ENCODE measurements at places on chromosomes 11 and 22.

- DNase-seq, result no peak
Measured at GRCh38 chr11:3853899-3854659, 1.4 kb upstream of the STIM1 start.

- no peak for DNase-seq
Measured at GRCh38 chr11:106818443-106818842, 199.8 kb downstream of the GUCY1A2 start.

DNA sequence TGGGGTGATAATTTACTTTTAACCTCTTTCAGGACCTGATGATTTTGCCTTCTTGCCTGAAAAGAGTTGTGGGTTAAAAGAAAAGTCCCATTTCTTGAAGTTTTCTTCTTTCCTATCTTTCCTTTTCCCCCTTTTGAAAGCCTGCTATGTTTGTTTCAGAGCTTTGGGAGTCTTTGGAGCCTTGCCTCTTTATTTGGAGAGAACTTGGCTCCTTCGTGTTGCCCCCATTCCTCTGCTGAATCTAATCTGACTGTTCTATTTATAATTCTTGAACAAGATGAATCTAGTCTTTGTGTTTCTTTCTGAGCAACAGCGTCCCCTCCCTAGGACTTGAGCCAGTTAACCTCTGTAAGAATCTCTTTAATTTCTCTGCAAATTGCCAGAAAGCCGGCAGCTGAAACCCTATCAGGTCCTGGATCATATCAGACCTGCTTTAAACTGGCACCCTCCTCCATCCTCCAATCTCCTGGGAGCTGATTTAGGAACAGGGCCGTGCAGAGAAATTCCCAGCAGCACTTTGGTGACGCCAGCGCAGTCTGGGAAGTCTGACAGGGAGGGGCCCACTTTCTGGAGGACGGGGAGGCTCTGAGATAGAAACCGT, 289.1 kb upstream of the SORL1-AS1 start:
- DNase-seq, result no peak

DNA sequence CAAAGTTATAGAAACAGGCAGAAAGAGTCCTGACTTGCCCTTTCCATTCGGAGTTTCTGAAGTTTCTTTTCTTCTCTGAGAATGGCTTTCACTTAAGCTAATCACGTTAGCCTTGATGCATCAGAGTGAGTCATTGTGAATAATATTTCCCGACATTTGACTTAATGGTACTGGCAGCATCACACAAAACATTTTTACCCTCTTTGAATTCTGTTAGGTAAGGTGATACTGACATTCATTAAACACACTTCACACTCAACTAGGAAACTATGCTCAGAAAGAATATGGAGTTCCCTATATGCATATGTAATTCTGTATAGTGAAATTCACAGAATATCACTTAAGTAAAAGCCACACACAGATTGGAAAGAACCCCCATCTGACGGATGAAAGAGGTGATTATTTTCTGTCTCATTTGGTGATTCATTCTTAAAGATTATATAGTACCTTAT, 120.8 kb upstream of the ARHGAP20 start:
- no peak for DNase-seq

DNA sequence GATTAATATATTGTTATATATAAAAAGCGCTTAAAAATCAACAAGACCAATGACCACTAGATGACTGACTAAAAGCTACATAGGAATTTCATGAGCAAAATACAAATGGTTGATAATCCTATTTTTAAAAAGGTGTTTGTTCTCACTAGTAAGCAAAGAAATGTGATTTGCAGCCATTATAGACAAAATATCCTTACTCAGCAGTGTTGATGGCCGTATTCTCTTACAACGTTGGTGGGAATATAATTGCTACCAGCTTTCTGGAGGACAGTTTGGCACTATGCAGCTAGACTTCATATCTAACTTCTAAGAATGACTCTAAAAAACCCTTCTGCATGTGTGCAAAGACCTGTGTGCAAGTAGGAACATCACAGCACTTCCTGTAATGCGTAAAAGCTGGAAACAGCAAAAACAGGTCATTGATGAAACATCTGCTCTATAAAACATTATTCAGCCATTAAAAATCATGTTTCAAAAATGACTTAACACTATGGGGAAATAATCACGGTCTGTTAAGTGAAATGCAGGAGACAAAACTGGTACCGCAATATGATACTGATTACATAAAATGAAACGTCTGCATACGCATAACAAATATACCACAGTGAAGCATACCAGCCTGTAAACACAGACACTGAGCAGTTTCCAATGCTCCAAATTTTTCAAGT, 70.1 kb upstream of the LINC01488 start:
- DNase-seq, result no peak

- DNase-seq, result no peak
Measured at GRCh38 chr11:83744620-83745192, 458.5 kb upstream of the CCDC90B start.

DNA sequence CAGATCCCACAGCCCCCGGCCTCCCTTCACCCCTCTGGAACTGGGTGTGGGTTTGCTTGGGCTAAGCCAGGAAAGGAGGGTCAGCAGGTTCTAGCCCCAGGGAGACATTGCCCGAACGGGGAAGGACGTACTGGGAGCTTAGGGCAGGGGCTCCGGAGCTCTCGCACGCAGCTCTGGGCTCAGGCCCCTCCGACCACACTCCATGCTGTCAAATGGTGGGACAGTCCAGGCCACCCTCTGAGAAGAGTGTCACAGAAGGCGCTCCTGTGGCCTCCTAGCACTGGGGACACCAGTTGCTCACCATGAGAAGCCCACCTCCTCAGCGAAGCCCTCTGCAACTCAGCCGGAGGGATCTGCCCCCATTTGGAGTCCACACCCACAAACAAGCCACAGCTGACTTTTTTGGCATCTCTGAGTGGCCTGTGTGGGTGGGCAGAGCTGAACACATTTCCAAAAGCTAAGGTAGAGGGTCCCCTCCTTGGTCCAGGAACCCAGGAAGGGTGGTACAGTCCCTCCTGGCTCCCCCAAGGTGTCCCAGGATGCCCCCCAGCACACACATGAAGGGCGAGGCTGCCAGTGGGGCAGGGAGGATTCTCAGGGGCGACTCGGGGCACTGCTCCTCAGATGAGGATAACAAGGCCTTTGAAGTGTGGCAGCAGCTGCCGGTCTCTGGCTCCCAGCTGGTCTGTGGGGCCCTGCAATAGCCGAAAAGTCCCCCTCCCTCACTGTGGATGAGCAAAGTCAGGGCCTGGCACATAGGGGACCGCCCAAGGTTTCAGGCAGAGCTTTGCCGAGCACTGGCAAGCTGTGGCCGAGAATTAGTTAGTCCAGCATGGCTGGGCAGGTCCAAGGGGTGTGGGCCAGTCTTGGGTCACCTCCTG, 13.0 kb upstream of the TEF start:
- DNase-seq, result no peak

DNA sequence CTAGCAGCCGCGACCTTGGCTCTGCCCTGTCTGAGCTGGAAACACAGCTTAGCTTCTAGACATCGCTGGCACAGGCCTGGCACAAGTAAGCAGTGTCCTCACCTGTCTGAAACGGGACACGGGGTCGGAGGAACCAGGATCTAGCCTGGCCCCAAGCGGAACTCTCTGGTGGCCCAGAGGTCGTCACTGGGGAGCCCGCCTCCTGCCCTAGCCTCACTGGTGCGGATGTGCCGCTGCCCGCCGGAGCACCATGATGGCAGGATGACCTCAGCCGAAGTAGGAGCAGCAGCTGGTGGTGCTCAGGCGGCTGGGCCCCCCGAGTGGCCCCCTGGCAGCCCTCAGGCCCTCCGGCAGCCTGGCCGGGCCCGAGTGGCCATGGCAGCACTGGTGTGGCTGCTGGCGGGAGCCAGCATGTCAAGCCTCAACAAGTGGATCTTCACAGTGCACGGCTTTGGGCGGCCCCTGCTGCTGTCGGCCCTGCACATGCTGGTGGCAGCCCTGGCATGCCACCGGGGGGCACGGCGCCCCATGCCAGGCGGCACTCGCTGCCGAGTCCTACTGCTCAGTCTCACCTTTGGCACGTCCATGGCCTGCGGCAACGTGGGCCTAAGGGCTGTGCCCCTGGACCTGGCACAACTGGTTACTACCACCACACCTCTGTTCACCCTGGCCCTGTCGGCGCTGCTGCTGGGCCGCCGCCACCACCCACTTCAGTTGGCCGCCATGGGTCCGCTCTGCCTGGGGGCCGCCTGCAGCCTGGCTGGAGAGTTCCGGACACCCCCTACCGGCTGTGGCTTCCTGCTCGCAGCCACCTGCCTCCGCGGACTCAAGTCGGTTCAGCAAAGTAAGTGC, 871 bp downstream of the SLC35E4 start:
- no peak for DNase-seq

DNA sequence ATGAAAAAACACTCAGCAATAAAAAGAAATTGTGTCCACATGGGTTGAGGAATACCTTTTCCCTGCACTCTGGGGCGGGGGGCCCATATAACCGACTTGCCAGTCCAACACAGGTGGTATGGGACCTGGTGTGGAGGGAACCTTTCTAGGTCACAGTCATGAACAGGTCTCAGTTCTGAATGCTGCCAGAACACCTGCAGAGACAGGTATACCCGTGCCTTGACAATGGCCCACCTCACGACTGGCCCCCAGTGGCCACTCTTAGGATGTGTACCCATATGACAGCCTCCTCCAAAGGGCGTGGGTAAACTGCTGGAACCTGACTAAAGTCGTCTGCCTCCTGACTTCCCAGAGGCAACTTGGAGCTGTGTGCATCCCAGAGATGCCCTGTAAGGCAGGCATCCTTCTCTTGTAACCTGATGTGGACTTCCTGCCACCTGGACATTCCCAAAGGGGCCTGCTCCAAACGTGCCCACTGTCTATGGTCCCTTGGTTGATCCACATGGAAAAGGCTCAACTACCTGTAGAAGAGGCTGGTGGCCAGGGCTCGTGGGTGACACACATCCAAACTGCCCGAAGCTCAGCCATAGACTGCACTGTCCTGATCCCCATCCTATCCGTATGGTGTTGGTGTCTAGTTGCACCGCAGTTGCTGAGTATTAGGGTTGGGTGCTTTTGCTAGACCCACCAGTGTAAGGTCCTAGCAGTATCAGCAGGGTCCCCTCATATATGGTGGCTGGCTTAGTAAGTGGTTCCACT, 859.3 kb downstream of the BRD1 start:
- no peak for DNase-seq

- peak; percentile 85 for DNase-seq
Measured at GRCh38 chr11:120210626-120211521, at the start of gene OAF. OAF (plus strand) TSS chr11:120211032; CDS start chr11:120211280, 248 bp downstream.

DNA sequence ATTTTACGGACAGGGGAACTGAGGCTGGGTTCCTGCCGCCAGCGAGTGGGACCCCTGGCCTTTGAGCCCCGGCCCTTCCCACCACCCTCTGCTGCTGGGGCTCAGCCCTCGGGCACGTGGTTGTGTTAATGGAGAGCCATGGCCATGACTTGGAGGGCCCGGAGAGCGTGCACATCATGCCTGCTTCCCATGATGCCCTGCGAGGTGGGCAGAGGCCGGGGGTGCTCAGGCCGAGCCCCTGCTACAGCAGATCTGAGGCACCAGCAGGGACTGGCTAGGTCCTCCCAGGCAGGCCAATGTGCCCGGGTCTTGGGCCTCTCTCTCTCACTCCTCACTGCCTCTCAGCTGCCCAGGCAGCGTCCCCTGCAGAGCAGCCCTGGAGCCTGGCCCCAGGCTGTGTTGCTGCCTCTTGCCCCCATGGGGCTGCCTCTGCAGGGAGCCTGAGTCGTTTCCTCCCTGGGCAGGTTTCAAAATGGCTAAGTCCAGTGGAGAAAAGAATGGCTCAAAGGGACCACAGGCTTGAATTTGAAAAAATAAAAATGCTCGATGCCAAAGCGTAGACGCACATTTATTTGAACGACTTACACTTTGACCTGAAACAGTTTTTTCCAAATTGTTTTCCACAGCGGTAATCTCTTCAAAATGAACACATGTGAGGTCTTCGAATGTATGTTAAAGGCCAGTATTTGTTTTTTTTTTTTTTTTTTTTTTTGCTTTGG, 72.6 kb upstream of the CLDN5 start:
- DNase-seq, result no peak
